Germinal center (tissue), 1 donor: ENCODE measurements at places on chromosomes 4 and X.

DNA sequence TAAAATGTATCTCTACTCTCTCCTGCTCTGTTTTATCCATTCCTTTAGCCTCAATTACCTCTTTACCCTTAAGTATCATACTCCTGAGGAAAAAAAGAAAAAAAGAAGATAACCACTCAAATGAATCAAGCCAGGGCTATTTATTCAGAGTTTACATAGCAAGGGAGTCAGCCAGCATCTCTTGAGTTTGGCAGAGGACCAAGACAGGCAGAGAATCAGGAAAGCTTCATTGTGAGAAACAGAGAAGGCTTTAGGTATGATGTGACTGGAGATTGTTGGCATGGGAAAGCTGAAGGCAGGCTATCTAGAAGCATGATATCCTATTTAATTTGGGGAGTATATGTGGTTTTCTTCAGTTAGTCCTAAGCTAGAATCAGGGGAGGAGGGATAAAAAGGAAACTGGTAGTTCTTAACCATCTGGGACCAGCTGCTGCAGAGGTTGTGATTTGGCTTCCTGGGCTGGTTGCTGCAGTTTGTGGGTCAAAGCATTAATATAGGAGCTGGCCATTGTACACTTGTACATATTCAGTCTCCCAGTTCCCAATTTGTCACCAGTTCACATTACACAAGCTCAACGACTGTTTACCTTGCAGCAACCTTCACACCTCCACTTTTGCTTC is 11.2 kb downstream of the APELA start:
- DNase-seq, result no peak

- DNase-seq, result no peak
Observed at GRCh38 chr4:180437601-180438000, 1805.6 kb upstream of the TENM3 start.

- no peak for DNase-seq
Observed at GRCh38 chrX:98357146-98357545, 1473.4 kb downstream of the RPA4 start.

GRCh38 chr4:18932730-18933339 is 911.3 kb upstream of the LCORL start:
- DNase-seq, result no peak

DNA sequence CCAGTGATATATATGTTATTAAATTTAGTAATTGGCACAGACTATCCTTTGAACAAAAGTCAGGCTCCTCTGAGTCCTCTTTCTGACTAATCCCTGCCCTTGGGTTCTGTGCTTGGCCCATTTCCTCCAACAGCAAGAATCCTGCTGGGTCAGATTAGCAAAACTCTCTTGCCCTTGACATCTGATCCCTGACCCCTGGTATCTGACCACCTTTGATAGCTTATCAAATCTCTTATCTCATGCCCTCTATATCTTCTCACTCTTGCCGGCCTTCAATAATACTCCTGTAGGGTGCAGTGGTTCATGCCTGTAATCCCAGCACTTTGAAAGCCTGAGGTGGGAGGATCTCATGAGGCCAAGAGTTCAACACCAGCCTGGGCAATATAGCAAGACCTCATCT is 245.5 kb upstream of the FAM47A start:
- no peak for DNase-seq

- DNase-seq, result no peak
Observed at GRCh38 chr4:98573791-98574190, 84.6 kb downstream of the TSPAN5 start.

DNA sequence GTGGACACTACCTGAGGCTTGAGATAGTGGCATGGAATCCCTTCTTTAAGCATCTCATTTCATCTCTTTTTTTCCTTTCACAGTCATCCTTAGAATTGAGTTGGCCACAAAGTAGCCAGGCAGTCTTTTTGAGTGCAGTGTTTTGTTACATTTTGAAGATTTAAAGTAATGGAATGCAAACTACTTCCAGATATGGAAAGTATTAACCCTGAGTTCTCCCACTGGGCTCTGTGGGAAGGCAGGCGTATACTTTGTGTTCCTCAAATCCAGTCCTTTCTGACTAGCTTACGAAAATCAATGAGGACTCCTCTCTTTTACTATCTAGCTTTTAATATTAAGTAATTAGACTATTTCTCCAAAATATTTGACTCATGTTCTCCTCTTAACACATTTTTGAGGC is 29.9 kb downstream of the PCDH10 start:
- no peak for DNase-seq

GRCh38 chr4:123381996-123382395 is 14.6 kb upstream of the SPRY1 start:
- DNase-seq, result no peak

- DNase-seq, result no peak
Observed at GRCh38 chr4:123890889-123891288, 494.3 kb downstream of the SPRY1 start.

GRCh38 chr4:99564921-99565320 is 1.1 kb upstream of the TRMT10A start:
- no peak for DNase-seq

- no peak for DNase-seq
Observed at GRCh38 chr4:105092768-105093167, 53.9 kb upstream of the TET2 start.

DNA sequence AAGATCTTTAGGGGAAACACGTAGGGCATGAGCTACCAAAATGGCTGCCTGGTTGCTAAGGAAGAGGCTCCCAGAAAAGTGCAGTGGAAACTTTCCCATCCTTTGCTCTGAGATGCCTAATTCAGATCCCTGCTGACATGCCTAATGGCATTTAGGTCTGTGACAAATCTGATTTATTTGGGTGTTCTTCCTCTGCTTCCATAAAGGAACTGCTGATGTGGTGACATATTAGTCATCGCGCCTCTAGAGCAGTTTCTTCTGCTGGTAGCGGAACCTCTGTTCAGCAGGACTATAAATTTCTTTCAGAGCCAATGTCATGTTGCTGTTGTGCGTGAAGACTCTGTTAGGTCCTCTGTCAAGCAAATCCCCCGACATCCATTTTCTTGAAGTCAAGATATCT is 310.0 kb downstream of the PDHA2 start:
- no peak for DNase-seq

- DNase-seq, result no peak
Observed at GRCh38 chr4:20393486-20394100, 141.9 kb downstream of the SLIT2 start.

DNA sequence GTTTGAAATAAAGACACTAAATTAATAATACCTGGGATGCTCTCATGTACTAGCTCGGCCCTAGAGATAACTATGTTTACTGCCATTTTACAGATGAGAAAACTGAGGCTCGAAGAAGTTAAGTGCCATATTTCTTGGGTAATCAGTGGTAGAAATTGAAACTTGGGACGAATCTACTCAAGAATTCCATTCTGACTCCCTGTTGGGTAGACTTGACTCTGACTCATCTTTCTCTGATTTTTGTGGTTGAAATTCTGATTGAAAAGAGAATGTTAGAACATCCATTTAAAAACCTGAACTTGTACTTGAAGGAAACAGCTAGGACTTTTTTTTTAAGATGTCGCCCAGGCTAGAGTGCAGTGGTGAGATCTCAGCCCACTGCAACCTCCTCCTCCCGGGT is 50.1 kb upstream of the NSUN7 start:
- no peak for DNase-seq

GRCh38 chr4:115670930-115671329 is 557.5 kb upstream of the NDST4 start:
- no peak for DNase-seq

GRCh38 chr4:156103311-156103710 is 149.6 kb upstream of the CTSO start:
- no peak for DNase-seq

DNA sequence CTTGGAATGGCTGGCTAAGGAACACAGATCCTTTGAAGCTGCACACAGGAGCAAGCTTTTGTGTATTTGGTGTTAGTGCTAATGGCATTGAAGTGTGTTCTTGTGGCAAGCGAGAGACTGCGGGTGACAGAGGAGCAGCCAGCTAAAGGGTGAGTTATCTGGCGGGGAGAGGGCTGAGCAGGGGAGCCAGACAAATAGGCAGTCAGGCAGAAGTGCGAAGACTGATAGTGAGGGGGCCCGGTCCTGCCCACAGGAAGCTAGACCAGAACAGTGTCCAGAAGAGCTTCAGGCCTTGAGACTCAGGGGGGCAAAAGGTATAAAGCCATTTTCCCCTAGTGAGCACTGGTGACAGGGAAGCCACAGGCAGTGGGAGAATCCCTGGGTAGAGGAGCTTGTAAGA is 49.6 kb upstream of the MAMLD1 start:
- no peak for DNase-seq
